NCI-H345 (cell line): ENCODE measurements at places on chromosomes 4 and X.

GRCh38 chr4:156557920-156558319 lies 413.7 kb downstream of the PDGFC start:
- no peak for DNase-seq

GRCh38 chrX:48035891-48036290 lies 29.1 kb downstream of the SPACA5 start:
- DNase-seq, result no peak

DNA sequence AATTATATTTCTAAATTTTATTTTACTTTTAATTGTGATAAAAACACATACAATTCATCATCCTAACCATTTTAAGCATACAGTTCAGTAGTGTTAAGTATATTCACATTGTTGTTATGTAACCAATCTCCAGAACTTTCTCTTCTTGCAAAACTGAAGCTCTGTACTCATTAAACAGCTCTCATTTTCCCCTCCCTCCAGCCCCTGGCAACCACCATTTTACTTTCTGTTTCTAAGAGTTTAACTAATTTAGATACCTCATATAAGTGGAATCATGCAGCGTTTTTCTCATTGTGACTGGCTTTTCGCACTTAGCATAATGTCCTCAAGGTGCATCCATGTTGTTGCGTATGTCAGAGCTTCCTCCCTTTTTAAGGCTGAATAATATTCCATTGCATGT lies 46.7 kb upstream of the NDP start:
- no peak for DNase-seq

DNA sequence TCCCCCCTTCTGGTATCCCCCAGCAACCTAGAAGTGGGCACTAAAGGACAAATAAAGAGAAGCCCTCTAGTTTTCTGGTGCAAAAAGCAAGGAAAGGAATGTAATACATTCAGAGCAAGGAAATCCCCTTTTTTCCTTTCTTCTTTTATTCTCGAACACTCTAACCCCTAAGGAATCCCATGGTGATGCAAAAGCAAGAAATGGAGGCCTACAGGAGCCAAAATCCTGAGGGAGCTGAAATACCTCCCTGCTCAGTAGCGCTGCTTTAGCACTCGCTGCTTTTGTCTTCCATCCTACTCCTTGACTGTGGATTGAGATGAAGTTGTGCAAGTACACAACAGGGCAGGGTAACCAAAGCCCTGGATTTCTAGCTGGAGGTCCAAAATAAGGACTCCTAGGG lies 251.0 kb downstream of the PRDM5 start:
- no peak for DNase-seq

DNA sequence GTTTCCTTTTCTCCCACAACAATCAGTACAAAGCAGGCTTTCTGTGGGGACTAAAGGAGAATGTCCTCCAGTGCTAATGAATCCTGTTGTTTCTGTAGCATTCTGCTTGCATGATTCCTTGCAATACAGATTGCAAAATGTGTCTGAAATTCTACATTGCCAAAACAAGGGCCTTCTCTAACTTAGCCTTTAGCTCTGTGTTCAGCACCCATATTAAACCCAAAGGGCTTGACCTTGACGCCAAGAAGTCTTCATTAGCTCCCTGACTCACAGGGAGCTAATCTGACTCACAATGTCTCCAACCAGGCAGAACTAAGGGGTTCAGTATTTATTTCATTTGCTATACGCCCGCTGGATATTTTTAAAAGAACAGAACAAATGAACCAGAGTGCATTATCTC lies 241.4 kb upstream of the CLNK start:
- no peak for DNase-seq

GRCh38 chr4:80931631-80932081 lies 98.9 kb upstream of the BMP3 start:
- no peak for DNase-seq

DNA sequence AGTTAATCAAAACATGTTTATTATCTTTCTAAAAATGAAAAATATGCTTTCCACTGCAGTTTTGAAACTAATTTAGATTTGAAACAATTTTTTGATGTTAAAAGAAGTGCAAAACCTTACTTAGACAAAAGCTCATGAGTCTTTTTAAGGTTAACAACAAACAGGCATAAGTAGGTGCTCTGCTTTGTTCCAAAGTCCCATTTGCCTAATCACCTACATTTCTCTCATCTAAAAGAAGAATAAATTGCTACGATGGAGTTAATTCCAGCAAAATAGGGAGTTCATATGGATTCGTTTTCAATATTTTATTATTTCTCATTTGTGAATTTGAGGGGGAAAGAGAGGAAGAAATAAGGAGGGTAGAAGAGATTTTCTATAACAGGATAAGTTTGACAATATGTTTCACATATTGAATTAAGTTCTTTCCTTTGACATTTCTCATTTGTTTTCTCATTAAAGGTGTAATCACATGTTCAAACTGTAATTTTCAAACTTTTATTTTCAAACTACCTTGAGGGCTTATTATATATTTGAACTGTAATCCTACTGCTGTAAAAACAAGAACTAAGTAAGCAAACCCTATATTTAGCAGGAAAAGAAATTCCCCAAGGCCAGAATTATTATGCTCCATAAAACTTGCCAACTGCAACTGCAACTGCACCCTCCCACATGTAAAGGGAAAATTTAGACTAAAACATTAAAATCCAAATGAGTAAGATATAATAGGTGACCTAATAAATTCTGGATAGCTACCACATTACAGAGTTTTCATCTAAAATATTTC lies 9.6 kb upstream of the SLC39A8 start:
- DNase-seq, result no peak

GRCh38 chr4:81599742-81600380 lies 128.2 kb upstream of the RASGEF1B start:
- DNase-seq, result no peak

GRCh38 chr4:152605031-152605430 lies 69.1 kb upstream of the FBXW7 start:
- DNase-seq, result no peak

- DNase-seq, result no peak
Observed at GRCh38 chr4:20260821-20261220, 9.1 kb downstream of the SLIT2 start.

GRCh38 chrX:8305350-8305749 lies 134.3 kb upstream of the VCX2 start:
- no peak for DNase-seq

DNA sequence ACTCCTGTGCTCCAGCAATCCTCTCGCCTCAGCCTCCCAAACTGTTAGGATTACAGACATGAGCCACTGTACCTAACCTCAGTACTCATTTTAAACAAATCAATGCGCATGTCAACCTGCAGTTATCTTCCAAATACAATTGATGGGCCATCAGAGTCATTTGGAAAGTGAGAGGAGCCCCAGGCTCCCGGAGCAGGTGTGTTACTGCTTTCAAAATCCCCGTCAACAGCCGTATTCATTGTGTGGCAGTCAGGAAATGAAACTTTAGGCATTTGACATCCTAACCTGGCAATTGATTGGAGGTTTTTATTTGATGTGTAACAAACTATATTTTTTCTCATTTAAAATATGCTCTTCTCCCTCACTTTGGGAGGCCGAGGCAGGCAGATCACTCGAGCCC lies 623.6 kb upstream of the TENM3 start:
- no peak for DNase-seq

DNA sequence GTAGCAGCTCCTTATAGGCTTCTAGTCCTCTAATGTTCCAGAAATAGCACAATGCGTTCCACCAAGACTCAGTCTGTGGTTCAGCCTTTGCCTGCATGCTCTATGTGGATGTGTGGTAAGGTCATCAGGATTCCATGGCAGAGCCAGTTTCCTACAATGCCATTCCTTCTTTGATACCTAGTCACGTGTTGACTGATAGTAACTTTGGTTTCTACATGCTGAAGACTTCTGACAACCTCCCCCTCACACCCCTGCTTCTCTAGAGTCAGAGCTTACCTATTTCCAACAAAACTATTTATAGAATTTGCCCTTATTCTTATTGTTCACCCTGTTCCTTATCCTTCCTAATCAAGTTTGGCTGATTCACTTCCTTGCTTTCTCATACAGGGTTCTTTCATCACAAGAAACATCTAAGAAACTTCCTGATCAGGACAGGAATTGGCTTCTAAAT lies 81.1 kb downstream of the CT47B1 start:
- no peak for DNase-seq

- DNase-seq, result no peak
Observed at GRCh38 chr4:132493476-132493875, 655.6 kb upstream of the PCDH10 start.

DNA sequence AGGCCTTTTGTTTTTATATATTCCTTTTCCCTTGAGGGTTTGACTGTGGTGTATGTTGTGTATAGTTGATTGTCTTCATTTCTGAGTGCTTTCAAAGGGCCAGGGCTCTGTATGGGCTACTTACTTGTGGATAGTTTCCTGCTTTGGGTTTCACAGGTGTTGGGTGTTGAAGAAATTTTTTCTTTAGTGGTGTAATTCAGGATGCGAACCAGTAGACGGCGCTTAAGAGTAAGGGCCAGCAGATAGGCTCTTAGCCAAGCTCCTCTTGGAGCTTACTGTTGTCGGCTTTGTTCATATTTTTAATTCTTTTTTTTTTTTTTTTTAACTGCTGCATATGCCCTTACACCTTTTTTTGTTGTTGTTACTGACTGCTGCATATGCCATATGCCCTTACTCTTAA lies 276.3 kb upstream of the GALNT7 start:
- no peak for DNase-seq

DNA sequence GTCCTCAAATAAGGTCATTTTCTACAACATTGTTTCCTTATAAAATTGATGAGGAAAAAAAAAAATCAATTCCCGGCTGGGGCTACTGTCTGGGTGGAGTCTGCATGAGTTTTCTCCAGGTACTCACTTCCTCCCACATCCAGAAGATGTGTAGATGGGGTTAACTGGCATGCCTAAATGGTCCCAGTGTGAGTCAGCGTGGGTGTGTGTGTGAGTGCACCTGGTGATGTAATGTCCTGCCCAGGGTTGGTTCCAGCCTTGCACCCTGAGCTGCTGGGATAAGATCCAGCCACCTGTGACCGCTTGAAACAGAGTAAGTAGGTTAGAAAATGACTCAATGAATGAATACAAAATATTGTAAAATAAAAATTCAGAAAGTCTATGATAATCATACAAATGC lies 11.1 kb downstream of the USP26 start:
- no peak for DNase-seq

GRCh38 chrX:23745786-23746185 lies 2.7 kb upstream of the ACOT9 start:
- DNase-seq, result no peak

DNA sequence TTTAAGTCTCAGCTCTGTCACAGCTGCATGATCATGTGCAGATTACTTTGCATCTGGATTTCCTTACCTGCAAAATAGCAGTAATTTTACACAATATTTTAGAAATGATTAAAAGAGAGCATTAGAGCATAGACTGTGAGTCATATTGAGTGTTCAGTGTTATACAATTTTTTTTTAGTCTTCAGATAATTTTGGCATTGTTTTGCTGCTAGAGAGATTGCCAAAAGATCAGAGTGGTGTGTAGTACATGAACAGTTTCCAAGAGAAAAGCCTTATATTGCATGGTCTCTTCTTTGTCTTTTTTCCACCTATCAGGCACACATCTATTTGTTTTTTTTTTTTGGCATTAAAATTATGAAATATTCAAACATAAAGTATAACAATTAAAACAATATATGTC lies 209.6 kb upstream of the TLL1 start:
- DNase-seq, result no peak

- DNase-seq, result peak; percentile 4
Observed at GRCh38 chr4:173091362-173091761, 77.2 kb upstream of the GALNT7 start.

DNA sequence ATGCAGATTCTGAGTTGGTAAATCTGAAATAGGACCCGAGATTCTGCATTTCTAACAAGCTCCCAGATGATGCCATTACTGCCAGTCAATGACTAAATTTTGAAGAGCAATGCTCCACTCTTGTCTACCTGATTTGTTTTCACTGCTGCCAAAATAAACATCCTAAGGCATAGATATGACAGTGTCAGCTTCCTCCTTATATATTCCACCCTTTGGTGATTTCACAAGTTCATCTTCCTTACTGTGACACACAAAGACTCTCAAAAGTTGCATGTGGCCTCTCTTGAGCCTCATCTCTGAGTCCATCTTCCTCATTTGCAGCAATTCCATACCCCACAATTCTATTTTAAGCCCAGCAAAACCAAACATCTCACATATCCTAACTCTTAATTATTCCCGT lies 110.9 kb downstream of the FBXW7 start:
- DNase-seq, result no peak

- DNase-seq, result no peak
Observed at GRCh38 chr4:73669410-73670183, 49.4 kb upstream of the RASSF6 start.

GRCh38 chrX:56802921-56803849 lies 74.1 kb downstream of the NBDY start:
- peak; percentile 69 for DNase-seq

- DNase-seq, result peak; percentile 62
Observed at GRCh38 chr4:30716681-30717207, 3.4 kb upstream of the PCDH7 start.

DNA sequence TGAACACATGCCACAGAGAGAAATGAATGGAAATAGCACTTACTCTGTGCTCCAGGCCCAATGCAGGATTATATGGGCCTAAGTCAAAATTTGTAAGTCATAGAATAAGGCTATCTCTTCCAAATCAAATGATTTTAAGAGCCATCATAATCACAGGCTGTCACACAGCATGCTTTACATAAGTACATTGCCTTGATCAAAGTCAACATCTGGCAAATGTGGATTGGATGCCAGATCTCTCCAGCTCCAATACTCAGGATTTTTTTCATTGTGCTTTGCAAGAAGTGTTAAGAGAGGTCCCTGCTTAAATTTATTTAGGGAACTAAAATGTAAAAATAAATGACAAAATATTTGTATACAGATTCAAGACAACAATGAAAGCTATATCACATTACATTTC lies 299.9 kb downstream of the PRDM5 start:
- peak; percentile 0 for DNase-seq
